NCI-H1092 (cell line): ENCODE measurements at places on chromosomes 16 and 17.

GRCh38 chr17:5962371-5962770 is 107.8 kb upstream of the WSCD1 start:
- no peak for DNase-seq

DNA sequence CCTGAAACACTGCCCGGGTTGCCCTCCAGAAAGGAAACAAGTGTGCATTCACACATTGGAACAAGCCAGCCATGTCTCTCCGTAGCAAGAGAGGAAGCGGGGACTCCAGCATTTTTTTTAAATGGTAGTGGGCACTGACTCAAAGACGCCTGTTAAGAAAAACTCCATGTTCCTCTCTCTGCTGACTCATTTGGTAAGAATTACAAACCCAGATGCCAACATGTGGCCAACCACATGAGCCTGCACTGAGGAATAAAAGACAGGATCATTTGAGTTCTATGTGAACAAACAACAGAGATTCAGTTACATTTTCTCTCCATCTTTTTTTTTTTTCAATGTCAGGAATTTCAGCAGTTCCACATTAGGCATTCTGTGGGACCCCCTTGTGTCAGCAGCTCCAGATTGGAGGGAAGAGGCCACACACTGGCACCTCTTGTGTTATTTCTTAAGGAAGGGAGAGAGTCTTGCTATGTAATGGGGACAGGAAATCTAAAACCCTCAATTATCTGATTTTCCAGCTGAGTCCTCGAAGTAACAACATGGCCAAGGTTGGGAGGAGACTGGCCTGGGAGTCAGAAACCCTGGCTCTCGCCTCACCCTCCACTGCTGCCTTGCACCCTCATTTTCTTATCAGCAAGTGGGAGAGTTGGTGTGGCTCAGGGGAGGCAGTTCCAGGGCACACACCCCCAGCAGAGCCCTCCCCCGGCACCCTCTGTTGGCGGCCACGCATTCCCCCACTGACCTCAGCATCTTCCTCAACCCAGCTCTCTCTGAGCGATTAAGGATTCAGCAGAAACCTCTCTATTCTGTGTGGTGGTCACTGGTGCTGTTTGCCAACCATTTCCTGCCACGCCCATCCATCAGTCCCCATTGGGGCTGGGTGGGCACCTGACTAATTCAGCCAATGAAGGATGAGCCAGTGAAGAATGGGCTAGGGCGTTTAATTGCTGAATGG is 173.0 kb downstream of the FOXL1 start:
- DNase-seq = no peak

- DNase-seq = peak; percentile 57
These were observed 14.4 kb downstream of the ASPSCR1 start for GRCh38 chr17:81991684-81992305.

- DNase-seq = no peak
These were observed 30.9 kb downstream of the UNKL start for GRCh38 chr16:1383556-1383955.

DNA sequence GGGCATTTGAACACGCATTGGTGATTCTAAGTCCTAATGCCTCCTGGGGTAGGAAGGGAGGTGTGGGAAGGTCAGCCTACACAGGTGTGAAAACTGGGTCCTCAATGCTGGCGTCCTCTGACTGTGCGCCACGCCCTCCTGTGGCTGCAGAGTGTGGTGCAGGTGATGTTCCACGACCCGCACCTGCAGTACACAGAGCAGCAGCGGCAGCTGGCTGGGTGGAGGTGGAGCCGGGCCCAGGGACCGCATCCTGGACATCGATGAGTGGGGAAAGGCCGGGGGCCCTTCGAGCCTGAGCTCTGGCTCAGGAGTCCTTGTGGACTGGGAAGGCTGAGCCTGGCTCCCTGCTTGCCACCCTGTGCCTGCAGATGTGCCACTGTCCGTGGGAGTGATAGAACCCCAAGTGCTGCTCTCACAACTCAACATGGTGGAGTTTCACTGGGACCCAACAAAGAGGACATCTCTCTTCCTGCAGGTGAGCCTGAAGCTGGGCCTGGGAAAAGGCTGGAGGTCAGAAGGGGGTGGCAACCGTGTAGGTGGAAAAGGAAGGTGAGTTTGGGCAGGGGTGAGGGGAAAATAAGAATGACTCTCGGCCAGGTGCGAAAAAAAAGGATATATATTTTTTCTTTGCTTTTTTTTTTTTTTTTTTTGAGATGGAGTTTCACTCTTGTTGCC is 14.0 kb upstream of the STAC2 start:
- DNase-seq = peak; percentile 36

DNA sequence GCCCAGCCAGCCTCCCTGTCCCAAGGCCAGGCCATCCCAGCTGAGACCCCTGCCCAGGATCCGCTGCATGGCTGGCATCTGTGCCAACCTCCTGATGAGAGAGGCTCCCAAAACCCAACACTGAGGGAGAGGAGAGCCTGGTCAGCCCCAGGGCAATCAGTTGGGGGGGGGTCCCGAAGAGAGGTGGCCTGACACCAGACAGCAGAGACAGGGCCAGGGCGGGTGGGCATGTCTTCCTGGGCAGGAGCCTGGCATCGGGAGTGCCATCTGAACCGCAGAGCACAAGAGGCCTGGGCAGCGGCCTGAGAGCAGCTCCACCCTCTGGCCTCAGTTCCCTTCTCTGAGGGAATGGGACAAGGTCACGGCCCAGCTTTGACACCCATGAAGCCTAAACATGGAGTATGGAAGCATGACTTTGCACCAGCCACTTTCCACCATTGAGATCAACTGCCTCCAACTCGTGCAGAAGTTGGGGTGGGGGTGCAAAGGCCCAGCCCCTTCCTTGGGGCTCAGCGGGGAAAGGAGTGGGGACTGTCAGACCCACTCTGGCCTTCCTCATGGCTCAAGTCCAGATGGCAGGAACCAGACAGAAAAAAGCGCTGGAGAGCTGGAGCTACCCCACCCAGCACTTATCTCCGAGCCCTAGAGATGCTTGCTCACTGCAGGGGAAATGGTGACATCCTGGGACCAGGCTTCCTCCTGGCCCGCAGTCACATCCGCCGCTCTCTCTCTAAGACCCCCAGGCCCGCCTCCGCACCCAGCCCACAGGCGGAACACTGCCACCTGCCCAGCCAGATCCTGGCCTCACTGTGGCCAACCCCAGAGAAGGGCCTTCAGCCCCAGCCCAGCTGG is 9.7 kb downstream of the RHBDF2 start:
- no peak for DNase-seq

GRCh38 chr17:36089339-36089865 is 541 bp downstream of the CCL3 start:
- DNase-seq = no peak

DNA sequence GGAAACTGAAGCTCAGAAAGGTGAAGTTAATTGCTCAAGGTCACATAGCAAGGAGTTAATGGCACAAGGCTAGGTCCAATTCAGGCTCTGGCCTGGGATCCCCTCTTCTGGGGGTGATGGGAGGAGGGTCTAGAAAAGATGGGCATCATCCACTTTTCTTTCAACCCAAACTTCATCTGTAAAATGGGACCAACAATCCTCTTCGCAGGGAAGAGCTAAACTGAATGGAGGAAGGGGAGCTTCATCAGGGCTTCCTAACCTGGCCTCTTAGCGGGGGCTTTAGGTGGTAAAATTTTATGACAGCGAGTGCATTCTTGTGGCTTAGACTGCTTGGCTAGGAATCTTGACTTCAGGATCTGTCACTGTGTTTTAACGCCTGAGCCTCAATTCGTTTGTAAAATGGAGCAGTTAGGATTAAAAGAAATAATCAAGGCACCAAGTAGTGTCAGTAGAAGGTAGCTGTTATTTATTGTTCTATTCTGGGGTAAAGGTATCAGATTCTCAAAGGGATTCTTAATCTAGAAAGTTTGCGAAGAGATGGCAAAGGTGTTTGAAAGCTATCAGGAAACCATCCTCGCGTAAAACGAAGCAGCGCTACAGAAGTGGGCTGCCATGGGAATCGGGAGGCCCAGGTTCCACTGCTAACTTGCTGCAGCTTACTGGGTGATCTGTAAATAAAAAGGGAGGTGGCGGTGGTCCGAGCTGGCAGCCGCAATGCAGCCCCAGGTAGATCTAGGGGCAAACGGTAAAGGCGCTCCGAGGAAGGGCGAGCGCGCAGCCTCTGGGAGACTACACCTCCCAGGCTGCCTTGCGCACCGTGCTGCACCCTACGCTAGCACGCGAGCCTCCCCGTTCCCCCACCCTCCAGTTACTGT is 1.5 kb upstream of the SRCAP start:
- DNase-seq = peak; percentile 97

GRCh38 chr16:14205666-14206065 is 134.5 kb downstream of the MRTFB start:
- DNase-seq = no peak

- DNase-seq = no peak
These were observed 144.7 kb upstream of the SOX9 start for GRCh38 chr17:71976011-71976649.

DNA sequence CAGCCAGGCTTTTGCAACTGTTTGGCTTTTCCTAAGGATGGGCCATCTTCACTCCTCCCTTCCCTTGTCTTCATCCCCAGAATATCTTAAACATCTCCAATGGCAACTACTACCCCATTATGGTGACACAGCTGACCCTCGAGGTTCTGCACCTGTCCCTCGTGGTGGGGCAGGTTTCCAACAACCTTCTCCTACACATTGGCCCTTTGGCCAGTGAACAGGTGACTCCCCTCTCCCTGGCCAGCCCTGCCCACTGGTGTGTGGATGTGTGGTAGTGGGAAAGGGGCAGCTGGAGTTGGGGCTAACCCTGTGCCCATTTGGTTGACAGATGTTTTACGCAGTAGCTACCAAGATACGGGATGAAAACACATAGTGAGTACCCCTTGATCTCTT is 4.7 kb downstream of the TMEM106A start:
- DNase-seq = no peak

- DNase-seq = no peak
These were observed 186.4 kb downstream of the BCAS3 start for GRCh38 chr17:60863892-60864707.

GRCh38 chr16:11408216-11408615 is 63.0 kb downstream of the RMI2 start:
- no peak for DNase-seq

DNA sequence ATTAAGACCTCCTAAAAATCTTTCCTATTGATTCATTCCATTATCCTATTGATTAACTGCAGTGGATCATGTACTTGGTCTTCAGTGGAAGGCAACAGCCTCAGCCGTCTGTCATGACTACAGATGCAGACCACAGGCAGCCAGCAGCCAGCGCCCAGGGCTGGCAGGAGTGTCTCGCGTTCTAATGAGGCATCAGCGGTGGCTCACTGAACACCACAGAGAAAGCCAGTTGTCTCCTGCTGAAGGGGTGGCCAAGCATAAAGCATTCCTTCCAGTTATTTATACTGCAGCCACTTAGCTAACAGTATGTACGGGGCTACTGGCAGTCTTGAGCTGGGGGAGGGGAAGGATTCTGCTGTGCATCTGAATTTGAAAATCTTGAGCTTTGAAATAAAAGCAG is 214.3 kb downstream of the IRX3 start:
- no peak for DNase-seq

DNA sequence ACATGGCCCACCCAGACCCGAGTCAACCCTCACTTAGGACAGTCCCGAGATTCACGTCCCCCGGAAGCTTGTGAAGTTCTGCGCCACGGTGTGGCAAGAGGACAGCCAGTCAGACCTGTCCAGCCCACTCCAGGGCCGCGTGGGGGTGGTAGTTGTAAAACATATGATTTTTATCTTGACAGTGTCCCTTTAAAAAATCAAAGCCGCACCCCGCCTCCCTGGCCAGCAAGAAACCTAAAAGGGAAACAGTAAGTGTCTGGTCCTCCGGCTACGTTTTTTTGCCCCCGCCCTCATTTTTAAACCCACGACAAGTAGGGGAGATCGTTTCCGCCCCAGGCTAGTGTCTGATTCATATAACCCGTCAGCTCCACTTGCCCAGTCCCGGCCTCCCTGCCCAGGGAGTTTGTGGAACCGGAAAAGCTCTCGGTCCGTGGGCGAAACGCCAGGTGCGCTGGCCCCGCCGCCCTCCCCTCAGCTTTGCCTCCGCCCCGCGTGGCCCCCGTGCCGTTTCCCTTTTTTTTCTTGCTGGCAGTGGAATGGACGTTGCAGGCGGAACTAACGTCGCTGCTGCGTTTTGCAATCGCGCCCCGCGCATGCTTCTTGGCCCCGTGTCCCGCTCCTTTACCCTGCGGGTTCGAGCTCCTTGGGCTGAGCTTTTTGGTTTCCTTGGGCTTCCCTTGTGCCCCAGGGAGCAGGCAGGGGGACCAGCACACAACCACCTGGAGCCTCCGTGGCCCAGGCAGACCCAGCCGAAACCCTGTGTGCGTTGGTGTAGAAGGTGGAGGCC is 13.3 kb upstream of the NUDT16L1 start:
- peak; percentile 35 for DNase-seq

DNA sequence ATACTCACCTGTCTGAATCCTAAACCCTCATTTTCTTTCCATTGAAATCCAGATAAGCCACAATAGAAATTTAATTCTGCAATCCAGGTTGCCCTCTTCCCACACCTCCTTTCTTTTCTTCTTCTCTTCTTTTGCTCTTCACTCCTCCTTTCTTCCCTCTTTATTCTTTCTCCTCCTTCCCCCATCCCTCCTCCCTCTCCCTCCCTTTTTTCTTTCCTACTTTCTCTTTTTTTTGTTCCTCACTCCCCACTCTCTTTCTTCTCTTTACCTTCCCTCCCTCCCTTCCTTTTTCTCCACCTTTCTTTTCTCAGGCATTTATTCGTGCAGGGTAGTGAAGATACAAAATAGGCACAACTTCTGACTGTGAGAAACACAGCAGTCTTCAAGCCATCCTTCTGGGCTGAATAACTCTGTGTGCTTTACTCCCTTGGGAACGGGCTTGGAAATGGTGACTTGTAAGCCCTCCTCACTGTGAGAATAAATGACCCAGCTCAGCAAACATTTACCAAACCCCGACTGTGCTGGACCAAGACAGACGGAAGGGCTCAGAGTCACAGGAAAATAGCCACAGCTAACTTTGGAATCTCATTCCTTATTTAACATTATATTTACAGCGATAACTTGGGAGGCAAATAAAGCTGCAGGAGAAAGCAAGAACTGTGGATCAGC is 140.8 kb downstream of the HAPSTR1 start:
- DNase-seq = no peak

- no peak for DNase-seq
These were observed 67.8 kb downstream of the GP2 start for GRCh38 chr16:20259541-20259940.

GRCh38 chr16:64983963-64984362 is 137.9 kb downstream of the CDH11 start:
- DNase-seq = no peak

GRCh38 chr17:76528156-76528527 is 9.4 kb downstream of the CYGB start:
- DNase-seq = no peak

- no peak for DNase-seq
These were observed 9.5 kb upstream of the TCF25 start for GRCh38 chr16:89863741-89864526.

DNA sequence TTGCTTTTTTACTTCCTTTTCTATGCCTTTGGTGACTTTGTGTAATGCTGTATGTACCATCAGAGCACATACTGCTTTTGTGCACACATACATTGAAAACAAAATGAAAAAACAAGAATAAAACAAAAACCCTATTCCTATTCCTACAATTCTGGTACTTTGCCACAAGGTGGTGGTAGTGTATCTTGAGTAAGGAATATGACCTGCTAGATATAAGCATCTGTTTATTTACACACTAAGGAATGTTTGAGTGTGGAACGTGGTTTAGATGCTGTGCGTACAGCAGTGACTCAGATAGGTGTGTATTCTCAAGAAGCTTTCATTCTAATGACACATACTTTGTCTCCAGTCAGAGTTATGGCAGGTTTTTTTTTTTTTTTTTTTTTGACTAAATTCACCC is 606.2 kb downstream of the WWOX start:
- no peak for DNase-seq

GRCh38 chr17:3894911-3895343 is 2.1 kb upstream of the CAMKK1 start:
- no peak for DNase-seq
